ENCODE measurements at places on chromosomes 6 and 20.

GRCh38 chr6:39892490-39893129, 41.7 kb downstream of the MOCS1 start:
- no peak for DNase-seq

DNA sequence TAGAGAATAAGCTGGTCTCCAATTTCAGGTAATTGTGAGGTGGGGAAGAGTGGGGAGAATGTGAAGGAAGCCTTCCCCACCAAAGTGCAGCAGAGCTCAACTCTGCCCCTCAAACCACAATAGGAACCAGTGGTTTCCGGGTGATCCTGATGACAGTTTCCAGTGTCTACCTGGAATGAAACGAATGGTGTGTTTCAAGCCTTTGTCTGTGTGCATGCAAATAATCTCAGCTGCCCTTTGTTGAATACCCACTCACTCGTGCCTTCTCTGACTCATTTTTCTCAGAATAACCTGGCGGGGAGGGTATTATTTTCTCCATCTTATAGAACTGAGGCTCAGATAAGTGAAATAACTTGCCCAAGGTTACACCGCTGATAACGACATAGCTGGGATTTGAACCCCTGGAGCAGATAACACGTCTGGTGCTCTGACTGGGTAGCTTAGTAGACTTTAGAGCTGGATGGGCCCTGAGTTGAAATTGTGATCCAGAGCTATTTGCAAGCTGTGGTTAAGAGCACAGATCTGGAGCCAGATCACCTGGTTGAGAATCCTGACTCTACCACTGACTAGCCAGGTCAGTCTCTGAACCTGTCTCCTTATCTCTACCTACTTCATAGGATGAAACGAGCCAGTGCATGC, 85.1 kb downstream of the EYA2 start:
- no peak for DNase-seq

- no peak for DNase-seq
These were observed 14.5 kb upstream of the KIFC1 start for GRCh38 chr6:33377171-33377570.

GRCh38 chr6:143123941-143124340, 63.3 kb downstream of the AIG1 start:
- no peak for DNase-seq

DNA sequence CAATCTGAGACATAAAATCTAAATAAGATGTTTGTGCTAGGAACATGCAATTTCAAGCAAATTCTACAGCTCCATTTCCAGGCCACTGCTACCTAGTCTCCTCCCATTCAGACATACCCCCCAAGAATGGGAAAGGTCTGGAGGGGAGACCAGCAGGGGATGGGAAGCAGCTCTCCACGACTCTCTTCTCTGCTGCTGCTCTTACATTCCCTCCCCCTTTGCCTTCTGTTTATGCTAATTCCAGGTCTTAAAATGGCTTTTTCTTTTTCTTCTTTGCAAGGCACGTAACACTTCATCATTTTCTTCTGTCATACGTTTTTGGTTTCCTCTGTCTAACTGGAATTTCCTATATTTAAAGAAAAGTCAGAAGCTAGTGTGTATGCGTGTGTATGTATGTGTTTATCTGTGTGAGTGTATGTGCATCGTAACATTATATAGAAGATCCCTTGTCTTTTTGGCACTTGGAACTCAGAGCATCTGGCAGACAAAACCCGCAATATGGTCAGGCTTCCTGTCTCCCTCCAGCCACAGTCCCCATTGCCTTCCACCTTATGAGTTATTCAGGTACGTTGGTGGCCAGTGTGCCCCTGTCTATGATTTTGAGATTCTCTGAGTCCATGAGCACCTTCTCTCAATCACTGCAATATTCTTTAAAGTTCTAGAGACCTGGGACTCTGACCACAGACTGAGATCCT, 493.7 kb downstream of the BTBD3 start:
- DNase-seq, result no peak

- no peak for DNase-seq
These were observed 150.9 kb upstream of the MLIP start for GRCh38 chr6:53960311-53960710.

GRCh38 chr6:112180095-112180820, 74.1 kb downstream of the LAMA4 start:
- DNase-seq, result peak; percentile 45

DNA sequence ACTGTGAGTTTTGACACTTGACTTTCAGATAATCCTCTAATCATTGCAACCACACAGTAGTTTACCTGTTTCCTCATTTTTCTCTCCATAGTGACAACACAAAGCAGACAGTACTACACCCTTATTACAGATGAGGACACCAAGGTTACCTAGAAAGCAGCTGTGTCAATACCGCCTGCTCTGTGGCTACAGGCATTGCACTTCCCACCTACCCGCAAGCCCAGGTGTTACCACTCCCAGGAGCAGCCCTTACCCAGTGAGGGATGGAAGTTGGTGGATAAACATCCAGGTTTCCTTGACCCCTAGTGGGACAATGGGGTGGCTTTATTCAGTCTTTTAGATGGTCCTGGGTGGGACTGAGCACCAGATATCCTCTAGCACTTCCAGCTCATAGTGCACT, 503.6 kb downstream of the PTPRT start:
- DNase-seq, result no peak

DNA sequence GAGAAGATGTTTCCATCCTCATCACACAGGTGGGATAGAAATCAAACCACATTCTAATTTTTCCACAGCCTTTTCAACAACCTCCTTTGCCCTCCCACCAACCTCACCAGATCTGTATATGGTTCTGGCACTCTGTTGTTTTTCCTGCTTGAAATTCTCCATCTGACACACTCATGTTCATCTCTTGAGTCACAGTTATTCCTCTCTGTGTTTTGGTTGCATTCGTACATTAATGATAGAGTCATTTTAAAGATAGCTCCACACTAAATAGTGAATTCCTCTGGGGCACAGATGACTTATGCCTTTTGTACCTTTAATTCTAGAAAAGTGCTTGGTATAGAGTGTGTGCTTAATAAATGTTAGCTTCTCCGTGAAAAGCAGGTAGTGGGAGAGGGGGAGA, 1.4 kb upstream of the GCLC start:
- no peak for DNase-seq

GRCh38 chr20:3011752-3012151, 31.7 kb upstream of the GNRH2 start:
- peak; percentile 8 for DNase-seq

DNA sequence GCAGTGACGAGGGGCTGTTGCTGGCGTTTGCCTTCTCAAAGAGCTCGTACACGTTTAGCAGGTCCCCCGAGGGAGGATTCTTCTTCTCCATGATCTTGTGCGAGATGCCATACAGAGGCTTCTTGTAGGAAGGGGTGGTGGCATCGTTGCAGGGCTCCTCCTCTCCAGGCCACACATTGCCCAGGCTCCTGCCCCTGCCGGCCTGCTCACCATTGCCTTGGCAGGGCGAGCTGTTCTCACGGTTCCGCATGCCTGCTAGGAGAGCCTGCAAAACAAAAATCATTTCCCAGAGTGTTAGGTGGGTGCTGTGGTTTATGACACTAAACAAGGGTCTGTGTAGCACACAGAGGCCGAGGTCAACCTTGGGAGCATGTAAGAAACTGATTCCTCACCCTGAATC, 42.7 kb downstream of the MTRES1 start:
- no peak for DNase-seq

- DNase-seq, result no peak
These were observed 27.7 kb downstream of the MAP3K5 start for GRCh38 chr6:136764517-136764993.

GRCh38 chr6:36372088-36372487, 15.4 kb downstream of the ETV7 start:
- no peak for DNase-seq

DNA sequence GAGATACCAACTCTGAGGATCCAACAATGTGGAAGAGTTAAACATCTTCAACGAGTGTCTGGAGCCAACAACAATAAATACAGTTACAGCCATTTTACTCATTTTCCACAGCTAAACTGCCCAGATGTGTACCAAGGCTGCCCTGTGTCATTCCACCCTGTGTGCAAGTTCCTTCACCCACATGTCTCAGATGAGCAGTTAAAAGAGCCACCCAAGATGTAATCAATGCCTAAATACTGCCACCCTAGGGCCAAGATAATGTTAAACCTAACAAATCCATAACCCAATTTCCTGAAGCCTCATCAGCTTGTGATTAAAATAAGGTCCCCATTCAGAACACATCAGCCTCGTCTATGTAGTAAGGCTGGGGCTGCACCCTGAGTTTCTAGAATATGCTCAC, 59.9 kb downstream of the GMDS start:
- no peak for DNase-seq

DNA sequence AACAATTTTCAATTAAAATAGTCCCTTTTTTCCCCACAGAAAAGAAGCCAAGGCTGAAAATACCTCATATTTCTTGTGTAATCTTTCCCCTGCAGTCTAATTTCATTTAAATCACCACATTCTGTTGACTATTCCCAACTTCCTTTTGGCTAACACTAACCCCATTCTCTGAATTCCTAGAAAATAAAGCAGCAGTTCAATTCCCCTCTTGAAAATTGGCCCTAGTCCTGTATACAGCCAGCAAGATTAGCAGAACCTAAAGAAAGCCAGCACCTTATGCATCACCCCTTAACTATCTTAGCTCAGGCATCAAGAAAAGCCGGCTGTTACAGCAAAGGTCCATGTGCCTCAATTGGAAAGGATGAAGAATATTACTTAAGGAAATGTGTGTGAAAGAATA, 69.7 kb downstream of the MDN1 start:
- no peak for DNase-seq

DNA sequence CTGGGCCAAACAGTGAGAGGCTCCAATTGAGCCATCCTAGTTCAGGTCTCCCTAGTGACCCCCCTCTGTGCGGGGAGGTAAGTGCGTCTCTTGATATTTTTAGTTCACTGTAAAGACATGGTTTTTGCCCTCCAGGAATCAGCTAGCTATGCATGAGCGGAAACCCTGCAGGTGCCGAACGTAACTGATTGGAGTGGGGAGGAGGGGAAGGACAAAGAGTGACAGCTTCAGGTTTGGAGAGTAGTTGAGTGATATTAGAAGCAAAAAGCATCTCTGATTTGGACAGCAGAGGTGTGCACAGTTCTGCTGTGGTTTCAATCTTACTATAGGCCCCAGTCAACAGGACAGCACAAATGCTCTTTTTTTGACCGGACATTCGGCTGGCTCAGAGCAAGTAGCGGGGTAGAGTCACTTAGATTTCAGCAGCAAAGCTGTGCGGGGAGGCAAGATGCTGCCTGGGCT, 31.8 kb downstream of the TBC1D7 start:
- DNase-seq, result no peak

DNA sequence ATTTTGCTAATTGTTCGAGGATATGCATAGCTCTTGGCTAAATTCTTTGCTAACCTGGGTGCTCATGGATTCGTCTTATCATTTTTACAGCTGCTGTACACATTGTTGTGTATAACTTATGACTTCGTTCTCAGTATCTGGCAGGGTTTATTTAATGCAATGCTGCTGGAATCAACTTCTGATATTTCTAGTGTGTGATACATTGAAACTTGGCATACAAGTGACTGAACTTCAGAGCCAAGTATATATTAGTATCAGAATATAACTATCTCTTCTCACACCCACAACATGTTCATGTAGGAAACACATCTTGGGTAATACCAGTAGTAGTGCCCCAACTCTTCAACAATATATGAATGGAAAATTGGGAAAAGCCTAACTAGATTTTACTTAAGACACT, 764.2 kb downstream of the TENT5A start:
- no peak for DNase-seq

DNA sequence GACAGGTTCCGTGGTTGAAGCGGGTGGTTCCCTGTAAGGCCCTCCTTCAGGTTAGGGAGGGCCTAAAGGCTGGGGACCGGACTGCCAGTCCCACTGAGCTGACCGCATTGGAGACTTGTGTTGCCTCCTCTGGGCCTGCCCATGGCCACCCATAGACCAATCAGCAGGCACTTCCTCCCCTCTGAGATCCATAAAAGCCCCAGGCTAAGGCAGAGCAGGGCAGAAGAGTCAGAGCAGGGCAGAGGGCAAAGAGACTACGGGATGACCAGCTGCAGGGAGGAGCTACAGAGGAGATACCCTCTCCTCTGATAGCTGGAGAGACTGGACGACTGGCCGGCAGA, 537.4 kb downstream of the TENT5A start:
- DNase-seq, result no peak

- DNase-seq, result no peak
These were observed 127.2 kb upstream of the SUPT3H start for GRCh38 chr6:45504947-45505346.

GRCh38 chr6:29680416-29680815, 536 bp downstream of the ZFP57 start:
- DNase-seq, result no peak

- DNase-seq, result no peak
These were observed 127.4 kb upstream of the GRIK2 start for GRCh38 chr6:101266063-101266462.

GRCh38 chr6:162459985-162460384, 267.6 kb downstream of the PRKN start:
- no peak for DNase-seq

GRCh38 chr20:43824309-43825050, 90.2 kb upstream of the TOX2 start:
- DNase-seq, result no peak

GRCh38 chr6:157226761-157227160, 96.6 kb downstream of the TMEM242 start:
- no peak for DNase-seq

- no peak for DNase-seq
These were observed 81.7 kb upstream of the FRMD1 start for GRCh38 chr6:168160506-168161370.

- no peak for DNase-seq
These were observed 108.4 kb upstream of the SIM1 start for GRCh38 chr6:100573166-100573565.

- no peak for DNase-seq
These were observed 336.2 kb downstream of the CDKAL1 start for GRCh38 chr6:20870493-20870892.

DNA sequence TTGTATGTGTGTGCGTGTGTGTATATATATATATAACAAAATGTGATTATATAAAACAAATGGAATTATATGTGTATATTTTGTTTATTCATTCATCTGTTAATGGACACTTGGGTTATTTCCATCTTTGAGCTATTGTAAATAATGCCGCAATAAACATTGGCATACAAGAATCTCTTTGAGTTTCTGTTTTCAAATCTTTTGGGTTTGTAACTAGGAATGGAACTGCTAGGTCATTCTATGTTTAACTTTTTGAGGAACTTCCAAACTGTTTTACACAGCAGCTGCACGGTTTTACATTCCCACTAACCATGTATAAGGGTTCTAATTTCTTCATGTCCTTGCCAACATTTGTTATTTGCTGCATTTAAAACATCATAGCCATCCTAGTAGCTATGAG, 39.9 kb upstream of the TGM2 start:
- DNase-seq, result no peak

DNA sequence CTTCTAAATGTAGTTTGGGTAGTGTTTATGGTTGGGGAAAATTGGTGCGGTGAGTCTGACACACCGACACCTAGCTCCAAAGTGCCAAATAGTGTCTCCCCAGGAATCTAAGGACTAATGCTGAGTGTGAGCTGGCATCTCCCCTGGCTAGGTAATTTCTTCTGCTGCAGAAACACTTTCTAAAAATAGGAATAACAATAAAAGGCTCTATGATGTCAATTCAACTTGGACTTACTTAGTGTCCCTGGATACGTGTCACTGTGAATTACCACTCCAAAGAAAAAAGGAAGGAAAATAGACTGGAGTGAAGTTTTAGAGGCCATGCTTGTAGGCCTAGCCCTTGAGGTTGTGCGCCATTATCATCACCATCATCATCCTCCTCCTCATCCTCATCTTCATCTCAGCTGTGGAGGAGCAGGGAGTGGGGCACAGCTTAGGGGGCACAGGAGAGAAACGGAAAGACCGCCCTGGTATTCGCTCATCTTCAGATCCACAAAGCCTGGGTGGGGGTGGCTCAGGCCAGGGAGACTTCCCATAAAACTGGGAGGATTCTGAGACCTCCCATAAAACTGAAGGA, 89.6 kb downstream of the TBC1D7 start:
- no peak for DNase-seq
